Breast epithelium (tissue), 4 donors: ENCODE measurements at places on chromosomes 2 and 18. TPM values are rescaled to one million over a fixed set of nuclear protein-coding genes. Genes with fewer than 3 reads are reported as not detected.

DNA sequence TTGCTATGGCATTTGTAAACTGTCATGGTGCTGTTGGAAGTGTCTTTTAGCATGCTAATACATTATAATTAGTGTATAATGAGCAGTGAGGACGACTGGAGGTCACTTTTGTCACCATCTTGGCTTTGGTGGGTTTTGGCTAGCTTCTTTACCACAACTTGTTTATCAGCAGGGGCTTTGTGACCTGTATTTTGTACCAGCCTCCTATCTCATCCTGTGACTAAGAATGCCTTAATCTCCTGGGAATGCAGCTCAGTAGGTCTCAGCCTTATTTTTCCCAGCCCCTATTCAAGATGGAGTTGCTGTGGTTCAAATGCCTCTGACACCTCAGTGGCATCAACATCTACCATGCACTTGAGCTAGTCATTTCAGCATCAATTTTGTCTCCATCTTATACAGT lies 29.7 kb downstream of the LYPD6 start:
- no peak overlapping the region for H3K27ac ChIP-seq
- no peak for DNase-seq
- no peaks in the 10 kb centered on the region for H3K36me3 ChIP-seq
- H3K4me1 ChIP-seq: no peaks in the 10 kb centered on the region
- no peak overlapping the region for H3K4me3 ChIP-seq

DNA sequence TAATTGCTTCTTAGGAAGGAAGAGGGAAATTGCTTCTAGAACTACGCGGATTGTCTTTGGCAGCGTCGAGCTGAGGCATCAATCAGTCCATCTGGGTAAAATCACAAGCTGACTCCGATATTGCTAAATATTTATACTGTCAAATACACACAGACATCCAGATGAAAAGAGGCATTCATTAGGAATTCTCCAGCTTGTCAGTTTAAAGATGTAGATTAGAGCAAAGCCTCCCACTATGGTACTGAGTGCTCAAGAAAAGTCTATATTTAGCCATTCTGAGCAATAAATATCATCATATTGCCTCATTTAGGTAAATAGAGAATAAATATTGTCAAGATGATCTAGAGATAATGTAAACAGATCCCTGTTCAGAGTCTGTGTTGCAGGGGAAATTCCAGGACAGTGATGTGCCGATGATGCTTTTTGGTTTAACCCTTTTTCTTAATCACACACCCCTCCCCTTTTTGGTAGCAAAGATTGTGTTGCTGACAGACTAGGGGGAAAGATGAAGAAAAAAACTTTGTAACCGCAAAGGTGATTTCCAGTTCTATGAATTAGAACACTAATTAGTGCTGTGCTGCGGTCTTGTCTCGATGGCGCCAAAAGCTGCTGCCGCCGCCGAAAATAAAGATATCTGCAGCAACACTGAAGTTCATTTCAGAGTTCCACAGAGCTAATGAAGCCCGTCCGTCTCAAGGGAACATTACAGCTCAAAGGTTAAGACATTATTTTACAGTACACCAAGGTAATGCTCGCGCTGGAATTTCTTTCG lies 171.8 kb downstream of the PTGR3 start:
- DNase-seq: no peak
- H3K4me1 ChIP-seq: no peaks in the 10 kb centered on the region
- H3K27ac ChIP-seq: no peak overlapping the region
- no peaks in the 10 kb centered on the region for H3K27me3 ChIP-seq
- H3K4me3 ChIP-seq: no peak overlapping the region

GRCh38 chr2:27815860-27816438 lies 44.4 kb downstream of the MRPL33 start:
- no peaks in the 10 kb centered on the region for H3K4me1 ChIP-seq
- H3K27ac ChIP-seq: no peak overlapping the region
- no peak for DNase-seq
- no peaks in the 10 kb centered on the region for H3K27me3 ChIP-seq
- H3K36me3 ChIP-seq: no peaks in the 10 kb centered on the region
- H3K4me3 ChIP-seq: no peak overlapping the region

DNA sequence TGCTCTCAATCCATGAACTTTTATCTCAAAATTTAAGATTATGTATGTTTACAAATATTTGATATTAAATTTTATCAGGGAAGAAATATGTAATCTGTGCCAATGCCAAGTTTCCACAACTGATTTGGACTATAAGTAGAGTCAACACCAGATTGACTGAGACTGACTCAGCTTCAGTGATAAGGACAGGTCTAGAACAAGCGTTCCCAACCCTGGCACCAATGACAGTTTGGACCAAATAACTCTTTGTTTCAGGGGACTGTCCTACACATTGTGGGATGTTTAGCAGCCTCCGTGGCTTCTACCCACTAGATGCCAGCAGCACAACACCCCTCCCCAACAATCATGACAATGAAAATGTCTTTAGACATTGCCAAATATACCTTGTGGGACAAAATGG lies 165.3 kb downstream of the THADA start:
- H3K4me3 ChIP-seq: no peak overlapping the region
- no peaks in the 10 kb centered on the region for H3K4me1 ChIP-seq
- H3K27me3 ChIP-seq: no peaks in the 10 kb centered on the region
- no peak overlapping the region for H3K27ac ChIP-seq
- no peak for DNase-seq

GRCh38 chr2:60025496-60025895 lies 528.0 kb downstream of the BCL11A start:
- no peaks in the 10 kb centered on the region for H3K4me1 ChIP-seq
- no peaks in the 10 kb centered on the region for H3K36me3 ChIP-seq
- H3K27ac ChIP-seq: no peak overlapping the region
- no peak for DNase-seq
- H3K27me3 ChIP-seq: no peaks in the 10 kb centered on the region
- H3K4me3 ChIP-seq: no peak overlapping the region

GRCh38 chr2:33190393-33190937 lies 243.7 kb downstream of the LTBP1 start:
- H3K27ac ChIP-seq: no peak overlapping the region
- no peaks in the 10 kb centered on the region for H3K4me1 ChIP-seq
- no peaks in the 10 kb centered on the region for H3K36me3 ChIP-seq
- no peak overlapping the region for H3K4me3 ChIP-seq

DNA sequence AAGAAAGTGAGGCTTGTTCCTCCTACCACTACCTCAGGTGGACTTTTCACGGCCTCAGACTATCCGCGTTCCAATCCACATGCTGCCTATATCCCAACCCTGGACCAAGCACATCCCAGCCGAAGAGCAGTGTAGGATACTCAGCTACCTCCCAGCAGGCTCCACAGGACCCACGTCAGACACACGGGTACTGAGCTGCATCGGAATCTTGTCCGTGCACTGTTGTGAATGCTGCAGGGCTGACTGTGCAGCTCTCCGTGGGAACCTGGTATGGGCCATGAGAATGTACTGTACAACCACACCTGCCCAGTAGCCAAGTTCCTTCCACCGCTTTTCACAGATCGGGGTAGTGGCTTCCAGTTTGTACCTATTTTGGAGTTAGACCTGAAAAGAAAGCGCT lies 22.3 kb downstream of the IL37 start:
- no peak for DNase-seq
- H3K27ac ChIP-seq: no peak overlapping the region
- H3K27me3 ChIP-seq: no peaks in the 10 kb centered on the region
- no peaks in the 10 kb centered on the region for H3K36me3 ChIP-seq
- no peaks in the 10 kb centered on the region for H3K4me1 ChIP-seq

DNA sequence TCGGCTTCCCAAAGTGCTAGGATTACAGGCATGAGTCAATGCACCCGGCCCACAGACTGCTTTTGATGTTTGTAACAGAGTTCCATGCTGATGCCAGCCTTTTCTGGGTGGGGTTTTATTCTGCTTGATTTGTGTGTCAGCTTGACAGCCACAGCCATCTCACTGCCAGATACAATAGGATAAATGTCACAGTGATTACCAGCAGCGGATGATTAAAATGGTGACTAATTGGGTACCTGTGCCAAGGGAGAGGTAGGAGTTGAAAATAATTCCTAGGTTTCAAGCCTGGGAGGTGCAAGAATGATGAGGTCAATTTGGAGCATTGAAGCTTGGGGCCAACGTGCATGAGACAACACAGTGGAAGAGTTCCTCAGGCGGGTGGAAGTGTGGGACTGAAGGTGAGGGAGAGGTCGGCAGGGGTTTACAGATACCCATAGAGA lies 39.4 kb downstream of the SH2D6 start:
- no peaks in the 10 kb centered on the region for H3K27me3 ChIP-seq
- no peak overlapping the region for H3K4me3 ChIP-seq
- no peak for DNase-seq
- no peaks in the 10 kb centered on the region for H3K4me1 ChIP-seq
- no peaks in the 10 kb centered on the region for H3K36me3 ChIP-seq
- H3K27ac ChIP-seq: no peak overlapping the region

Gene VWC2L
- not detected for total RNA-seq

Gene IL1RL2
- total RNA-seq: 2.3 TPM

Gene SKOR2
- total RNA-seq: not detected

Gene MC4R
- not detected for total RNA-seq

Gene ACTG2
- total RNA-seq: 54.6 TPM

Gene UBE2E3
- total RNA-seq: 77.0 TPM
